ENCODE measurements at places on chromosomes 11 and 22. TPM values are rescaled to one million over a fixed set of nuclear protein-coding genes. Genes with fewer than 3 reads are reported as not detected.

GRCh38 chr11:45208135-45208534 lies 61.7 kb downstream of the PRDM11 start:
- DNase-seq: no peak
- H3K36me3 ChIP-seq: no peaks in the 10 kb centered on the region
- H3K27me3 ChIP-seq: no peaks in the 10 kb centered on the region
- H3K4me1 ChIP-seq: no peaks in the 10 kb centered on the region
- no peak overlapping the region for H3K27ac ChIP-seq

DNA sequence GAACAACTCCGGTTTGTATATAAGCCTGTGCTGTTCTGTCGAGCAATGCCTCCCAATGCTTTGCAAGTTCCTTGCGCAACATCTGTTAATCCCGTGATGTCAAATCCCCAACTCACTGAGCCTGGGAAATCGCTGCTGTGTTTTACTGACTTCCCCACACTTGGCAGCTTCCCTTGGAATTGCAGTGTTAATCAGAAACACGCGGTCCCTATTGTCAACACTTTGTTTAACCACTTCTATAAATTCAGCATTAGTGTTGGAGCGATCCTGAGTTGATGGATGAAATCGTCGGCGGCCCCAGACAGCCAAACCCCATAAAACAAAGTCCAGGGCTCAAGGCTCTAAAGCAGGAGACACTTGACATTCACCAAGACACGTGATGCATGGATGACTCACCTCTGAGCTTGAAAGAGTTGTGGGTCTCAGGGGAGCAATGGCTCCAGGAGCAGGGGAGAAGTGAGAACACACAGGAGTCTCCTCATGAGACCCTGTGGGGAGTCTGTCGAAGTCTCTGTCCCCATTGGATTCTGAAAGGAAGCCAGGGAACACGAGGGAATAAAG lies 555.3 kb downstream of the MIAT start:
- no peak overlapping the region for H3K4me3 ChIP-seq
- H3K4me1 ChIP-seq: no peaks in the 10 kb centered on the region
- H3K27ac ChIP-seq: peak overlapping the region; percentile 42
- H3K36me3 ChIP-seq: no peaks in the 10 kb centered on the region
- H3K27me3 ChIP-seq: no peaks in the 10 kb centered on the region
- DNase-seq: peak; percentile 75

- H3K36me3 ChIP-seq: peaks cover 19% of the 10 kb centered on the region
- peak; percentile 70 for DNase-seq
- H3K4me3 ChIP-seq: peak overlapping the region; percentile 81
- peak overlapping the region; percentile 96 for H3K27ac ChIP-seq
- peaks cover 4% of the 10 kb centered on the region for H3K4me1 ChIP-seq
Observed at GRCh38 chr22:28799606-28800307, 612 bp downstream of the XBP1 start.

- H3K4me3 ChIP-seq: no peak overlapping the region
- no peak for DNase-seq
- no peaks in the 10 kb centered on the region for H3K4me1 ChIP-seq
- no peaks in the 10 kb centered on the region for H3K36me3 ChIP-seq
- H3K27me3 ChIP-seq: no peaks in the 10 kb centered on the region
Observed at GRCh38 chr11:128171506-128171905, 415.9 kb downstream of the ETS1 start.

PNPLA3 gene
- total RNA-seq: 1.6 TPM

GRCh38 chr22:32073262-32073661 lies 30.2 kb downstream of the SLC5A1 start:
- no peaks in the 10 kb centered on the region for H3K36me3 ChIP-seq
- no peak overlapping the region for H3K27ac ChIP-seq
- H3K4me3 ChIP-seq: no peak overlapping the region
- H3K27me3 ChIP-seq: no peaks in the 10 kb centered on the region
- H3K4me1 ChIP-seq: no peaks in the 10 kb centered on the region

LRRC56 gene
- total RNA-seq: 3.2 TPM

- peaks cover 4% of the 10 kb centered on the region for H3K4me1 ChIP-seq
- H3K36me3 ChIP-seq: no peaks in the 10 kb centered on the region
- DNase-seq: no peak
- H3K4me3 ChIP-seq: peak overlapping the region; percentile 79
Observed at GRCh38 chr11:19116276-19116970, 545 bp upstream of the ZDHHC13 start.

- no peak overlapping the region for H3K4me3 ChIP-seq
- no peaks in the 10 kb centered on the region for H3K36me3 ChIP-seq
- H3K27me3 ChIP-seq: no peaks in the 10 kb centered on the region
- H3K4me1 ChIP-seq: no peaks in the 10 kb centered on the region
Observed at GRCh38 chr11:64102005-64102738, 63.7 kb downstream of the MACROD1 start.

DNA sequence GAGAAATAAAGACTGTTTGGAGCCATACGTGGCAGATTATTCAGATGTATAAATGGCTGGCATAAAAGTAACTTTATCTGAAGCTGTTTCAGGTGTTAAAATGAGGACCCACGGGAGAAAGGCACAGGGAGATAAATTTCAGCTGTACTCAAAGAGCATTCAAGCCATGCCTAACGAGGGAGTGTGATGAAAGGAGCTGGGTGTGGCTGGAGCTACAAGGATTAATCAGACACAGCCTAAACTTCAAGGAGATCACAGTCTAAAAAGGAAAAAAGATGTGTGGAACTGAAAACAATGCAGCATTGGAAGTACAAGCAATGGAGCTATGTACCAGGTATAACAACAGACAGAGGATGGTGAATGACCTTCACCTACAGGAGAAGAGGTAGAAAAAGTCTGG lies 120.8 kb upstream of the APOA1 start:
- no peak overlapping the region for H3K27ac ChIP-seq
- H3K4me3 ChIP-seq: no peak overlapping the region
- no peaks in the 10 kb centered on the region for H3K27me3 ChIP-seq
- DNase-seq: no peak
- no peaks in the 10 kb centered on the region for H3K36me3 ChIP-seq

GRCh38 chr22:20267441-20268278 lies 458 bp downstream of the RTN4R start:
- H3K27ac ChIP-seq: no peak overlapping the region
- peak; percentile 45 for DNase-seq
- peak overlapping the region; percentile 39 for H3K4me3 ChIP-seq

DNA sequence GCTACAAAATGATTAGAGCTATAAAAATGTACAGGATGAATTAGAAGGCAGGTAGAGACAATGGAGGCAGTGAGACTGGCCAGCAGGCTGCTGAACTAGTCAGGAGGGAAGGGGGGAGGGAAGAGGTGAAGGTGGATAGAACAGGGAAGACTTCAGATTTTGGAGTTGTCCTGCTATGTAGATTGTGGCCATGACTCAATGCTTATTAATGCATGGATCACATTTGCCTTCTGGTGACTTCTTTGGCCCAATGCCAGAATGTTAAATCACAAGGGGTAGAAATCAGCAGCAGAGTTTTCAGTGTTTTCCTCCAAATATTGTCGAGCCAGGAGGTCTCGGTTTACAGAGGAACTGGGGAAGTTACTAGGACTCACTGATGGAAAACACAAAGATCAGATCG lies 346.6 kb downstream of the AASDHPPT start:
- H3K27me3 ChIP-seq: no peaks in the 10 kb centered on the region
- H3K4me1 ChIP-seq: no peaks in the 10 kb centered on the region
- no peaks in the 10 kb centered on the region for H3K36me3 ChIP-seq
- H3K4me3 ChIP-seq: no peak overlapping the region
- no peak overlapping the region for H3K27ac ChIP-seq

ANO9 gene
- total RNA-seq: 129 TPM

DNA sequence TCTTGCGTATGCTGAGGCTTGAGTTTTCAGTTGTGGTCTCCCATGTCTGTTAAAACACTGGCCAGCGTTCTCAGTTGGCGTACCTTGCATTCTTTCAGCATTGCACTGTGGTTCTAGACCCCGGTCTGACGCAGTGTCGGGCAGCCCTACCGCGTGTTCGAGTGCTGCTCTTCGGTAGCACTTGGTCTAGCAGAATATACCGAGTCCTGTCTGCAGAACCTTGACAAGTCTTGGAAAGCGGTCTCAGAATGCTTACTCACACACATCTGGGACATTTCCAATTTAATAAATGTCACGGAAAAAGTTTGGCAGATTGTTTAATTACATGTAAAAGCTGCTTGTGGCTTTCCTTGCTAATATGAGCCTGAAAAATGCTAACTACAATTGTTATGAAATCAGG lies 32.6 kb downstream of the PPFIA1 start:
- no peak overlapping the region for H3K4me3 ChIP-seq
- no peaks in the 10 kb centered on the region for H3K36me3 ChIP-seq
- no peaks in the 10 kb centered on the region for H3K27me3 ChIP-seq
- no peak for DNase-seq

DSCAML1 gene
- total RNA-seq: 1.2 TPM

SMTNL1 gene
- not detected for total RNA-seq

PRAME gene
- total RNA-seq: 2.8 TPM

- H3K36me3 ChIP-seq: no peaks in the 10 kb centered on the region
- H3K4me3 ChIP-seq: no peak overlapping the region
- H3K27ac ChIP-seq: peak overlapping the region; percentile 18
- DNase-seq: no peak
- no peaks in the 10 kb centered on the region for H3K27me3 ChIP-seq
- H3K4me1 ChIP-seq: peaks cover 16% of the 10 kb centered on the region
Observed at GRCh38 chr11:36450110-36450572, 59.9 kb downstream of the TRAF6 start.

DNA sequence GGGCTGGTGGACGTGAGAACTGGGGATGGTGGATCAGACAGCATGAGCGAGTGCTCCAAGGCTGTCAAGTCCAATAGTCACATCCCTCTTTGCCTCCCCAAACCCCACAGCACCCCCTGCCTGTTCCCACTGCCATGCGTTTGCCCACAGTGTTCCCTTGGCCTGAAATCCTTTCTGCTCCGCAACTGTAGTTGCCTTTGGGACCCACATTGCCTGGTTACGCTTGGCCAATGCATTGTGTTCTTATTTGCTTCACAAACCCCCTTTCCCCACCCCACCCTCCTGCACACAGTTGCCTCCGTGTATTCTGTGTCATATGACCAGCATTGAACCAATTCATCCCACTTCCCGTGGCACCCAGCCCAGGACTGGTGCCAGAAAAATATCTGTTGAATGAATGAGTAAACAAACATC lies 2.1 kb upstream of the KIAA0930 start:
- DNase-seq: peak; percentile 64
- no peaks in the 10 kb centered on the region for H3K27me3 ChIP-seq
- H3K27ac ChIP-seq: no peak overlapping the region
- no peaks in the 10 kb centered on the region for H3K36me3 ChIP-seq
- H3K4me1 ChIP-seq: peaks cover 11% of the 10 kb centered on the region
- H3K4me3 ChIP-seq: no peak overlapping the region

ALKBH8 gene
- 5.0 TPM for total RNA-seq

- no peak for DNase-seq
- H3K4me3 ChIP-seq: no peak overlapping the region
Observed at GRCh38 chr11:64196626-64197025, 9.9 kb upstream of the FERMT3 start.
